Fibroblast of upper back skin (primary cell): ENCODE measurements at places on chromosomes 4 and X.

GRCh38 chr4:174524242-174524641 is 2.0 kb upstream of the HPGD start:
- DNase-seq, result no peak

GRCh38 chrX:43166874-43167273 is 388.9 kb upstream of the PPP1R2C start:
- DNase-seq, result no peak

GRCh38 chr4:4872314-4872903 is 12.9 kb downstream of the MSX1 start:
- no peak for DNase-seq

DNA sequence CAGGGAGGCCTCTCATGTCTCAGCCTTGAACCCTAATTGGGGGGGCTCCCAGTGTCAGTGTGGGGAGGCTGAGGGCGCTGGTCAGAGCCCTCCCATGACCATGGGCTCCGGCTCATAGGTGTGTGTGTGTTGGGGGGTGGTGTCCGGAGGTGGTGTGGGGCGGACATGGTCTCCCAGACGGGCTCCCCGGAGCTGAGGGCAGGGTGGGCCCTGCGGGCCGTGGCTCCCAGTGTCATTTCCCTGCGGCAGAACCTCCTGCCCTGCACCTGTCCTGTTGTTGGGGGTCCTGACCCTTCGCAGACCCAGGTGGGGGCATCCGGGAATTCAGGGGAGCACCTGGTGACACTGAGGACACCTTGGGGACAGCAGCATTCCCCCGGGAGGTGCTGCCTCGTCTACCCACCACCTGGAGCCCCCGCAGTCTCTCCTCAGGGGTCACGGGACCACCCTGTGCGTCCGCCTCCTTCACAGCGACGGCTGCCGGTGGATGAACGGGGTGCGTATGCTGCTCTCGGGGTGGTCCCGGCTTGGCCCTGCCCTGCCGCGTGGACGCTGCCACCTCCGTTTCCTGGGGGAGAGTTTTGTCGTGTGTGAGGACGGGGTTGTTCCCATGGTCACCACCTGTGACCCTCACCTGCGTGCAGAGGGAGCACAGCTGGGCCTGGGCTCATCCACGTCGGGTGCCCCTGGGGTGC is 14.5 kb upstream of the GTPBP6 start:
- DNase-seq, result no peak

- peak; percentile 73 for DNase-seq
Measured at GRCh38 chrX:103629318-103630170, 769 bp downstream of the TCEAL1 start.

- no peak for DNase-seq
Measured at GRCh38 chrX:153565996-153566580, 32.9 kb downstream of the CCNQ start.

GRCh38 chrX:53695946-53696549 is 9.5 kb upstream of the HUWE1 start:
- no peak for DNase-seq

DNA sequence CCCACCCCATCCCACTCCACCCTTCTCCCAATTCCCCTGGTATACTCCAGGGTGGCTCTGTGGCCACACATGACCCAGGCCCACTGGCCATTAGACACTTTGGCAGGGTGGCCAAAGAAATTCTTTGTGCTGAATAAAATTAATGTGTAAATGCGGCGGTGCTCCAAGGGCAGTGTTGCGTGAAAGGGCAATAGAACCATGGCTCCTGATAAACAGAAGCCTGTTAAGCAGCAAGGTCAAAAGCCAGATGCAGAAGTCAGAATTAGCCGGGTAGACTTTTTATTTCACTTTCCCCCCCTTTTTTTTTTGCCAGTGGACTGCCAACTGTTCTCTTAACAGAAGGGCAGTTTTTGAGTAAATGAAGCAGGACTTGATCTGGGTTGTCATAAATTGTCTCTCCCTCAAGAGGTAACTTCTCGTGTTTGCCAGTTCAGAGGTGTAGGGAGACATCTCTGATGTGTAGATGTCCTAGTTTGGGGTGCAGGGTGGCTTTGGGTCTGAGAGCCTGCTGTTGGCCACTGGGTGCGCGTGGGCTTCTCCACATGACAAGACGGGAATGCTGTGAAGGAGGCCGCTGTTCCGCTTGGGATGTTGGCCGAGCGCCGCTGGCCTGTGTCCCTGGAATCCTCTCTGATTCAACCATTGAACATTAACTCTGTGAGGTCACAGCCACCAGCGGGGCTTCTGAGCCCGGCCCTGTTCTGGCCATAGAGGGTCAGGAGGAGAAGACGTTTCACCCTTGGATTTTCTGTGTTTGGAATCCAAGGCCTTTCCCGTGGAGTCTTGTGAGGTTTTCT is 139.5 kb downstream of the TBL1X start:
- peak; percentile 16 for DNase-seq

- no peak for DNase-seq
Measured at GRCh38 chr4:52873191-52873590, 11.1 kb downstream of the RASL11B start.

DNA sequence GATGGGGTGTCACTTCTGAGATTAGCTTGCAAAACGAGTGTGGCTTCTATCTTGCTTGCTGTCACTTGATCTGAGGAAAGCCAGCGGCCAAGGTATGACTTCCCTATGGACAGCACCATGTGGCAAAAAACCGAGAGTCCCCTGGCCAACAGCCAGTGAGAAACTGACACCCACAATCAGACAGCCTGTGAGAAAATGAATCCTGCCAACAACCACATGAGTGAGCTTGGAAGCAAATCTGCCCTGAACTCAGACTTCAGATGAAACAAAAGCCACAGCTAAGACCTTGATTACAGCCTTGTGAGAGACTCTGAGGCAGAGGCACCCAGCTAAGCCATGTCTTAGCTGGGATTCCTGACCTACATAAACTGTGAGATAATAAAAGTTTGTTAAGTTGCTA is 45.5 kb downstream of the PPP1R2C start:
- peak; percentile 17 for DNase-seq

GRCh38 chr4:154983714-154984113 is 202.6 kb downstream of the RBM46 start:
- no peak for DNase-seq

GRCh38 chr4:7281691-7282665 is 89.6 kb downstream of the SORCS2 start:
- no peak for DNase-seq

GRCh38 chr4:66501997-66502396 is 831.7 kb upstream of the EPHA5 start:
- no peak for DNase-seq

DNA sequence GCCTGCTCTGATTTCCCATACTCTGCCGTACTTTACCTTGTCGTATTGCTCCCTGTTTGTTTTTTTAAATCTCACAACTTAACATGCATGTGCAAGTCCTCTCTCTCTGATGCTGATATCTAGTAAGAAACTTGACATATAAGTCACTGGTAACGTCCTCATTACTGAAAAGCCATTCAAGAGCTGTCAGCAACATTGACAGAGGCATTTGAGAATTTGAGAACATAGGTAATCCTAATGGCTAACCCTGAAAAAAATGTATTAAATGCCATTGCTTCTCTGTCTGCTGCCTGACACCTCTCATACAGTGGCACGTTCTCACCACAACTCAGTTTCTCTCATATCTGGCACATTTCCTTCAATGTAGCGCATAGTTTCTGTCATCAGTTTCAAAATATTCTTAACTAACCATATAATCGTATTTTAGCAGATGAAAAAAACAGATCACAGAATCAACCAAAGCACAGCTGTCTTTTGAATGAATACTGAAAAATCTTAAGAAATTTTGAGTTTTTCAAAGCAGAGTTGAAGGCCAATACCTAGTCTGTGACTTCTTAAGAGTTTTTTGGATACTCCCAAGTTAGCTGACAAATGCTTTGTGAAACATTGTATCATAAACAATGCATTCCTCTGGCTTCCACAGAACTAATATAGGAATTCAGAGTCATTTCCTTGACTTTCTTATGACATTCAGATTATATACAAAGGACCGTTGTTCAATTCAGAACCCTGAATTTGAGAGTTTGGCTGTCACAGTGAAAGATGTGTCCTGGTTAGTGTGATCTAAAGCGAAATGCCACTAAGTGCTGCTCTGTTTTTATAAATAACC is 996.4 kb downstream of the C4orf33 start:
- DNase-seq, result no peak

- DNase-seq, result peak; percentile 75
Measured at GRCh38 chr4:124708517-124709300, 3.8 kb downstream of the ANKRD50 start.

DNA sequence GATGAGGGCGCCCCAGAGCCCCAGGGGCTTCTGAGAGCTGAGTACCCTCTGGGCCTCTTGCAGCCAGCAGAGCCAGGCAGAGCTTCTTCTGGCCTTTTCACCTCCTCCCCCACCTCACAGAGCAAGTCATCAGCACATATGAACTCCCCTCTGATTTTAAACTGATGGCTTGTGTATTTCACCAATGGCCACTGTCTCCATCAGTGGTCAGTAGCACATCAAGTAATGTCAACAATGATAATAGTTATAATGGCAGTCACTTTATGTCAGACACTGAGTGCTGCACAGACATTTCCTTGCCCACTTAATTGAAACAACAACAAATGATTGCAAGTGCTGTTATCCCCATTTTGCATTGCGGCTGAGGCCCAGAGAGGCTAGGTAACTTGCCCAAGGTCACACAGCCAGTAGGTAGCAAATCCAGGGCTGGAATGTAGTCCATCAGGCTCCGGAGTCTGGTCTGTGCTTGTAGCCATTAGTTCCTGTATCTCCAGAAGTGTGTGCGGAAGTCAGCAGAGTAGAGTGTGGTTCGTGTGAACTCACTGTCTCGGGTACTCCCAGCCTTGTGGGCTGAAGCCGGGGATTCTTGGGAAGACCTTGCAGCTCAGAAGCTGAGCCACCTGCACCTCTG is 3.0 kb downstream of the ATP2B3 start:
- no peak for DNase-seq

DNA sequence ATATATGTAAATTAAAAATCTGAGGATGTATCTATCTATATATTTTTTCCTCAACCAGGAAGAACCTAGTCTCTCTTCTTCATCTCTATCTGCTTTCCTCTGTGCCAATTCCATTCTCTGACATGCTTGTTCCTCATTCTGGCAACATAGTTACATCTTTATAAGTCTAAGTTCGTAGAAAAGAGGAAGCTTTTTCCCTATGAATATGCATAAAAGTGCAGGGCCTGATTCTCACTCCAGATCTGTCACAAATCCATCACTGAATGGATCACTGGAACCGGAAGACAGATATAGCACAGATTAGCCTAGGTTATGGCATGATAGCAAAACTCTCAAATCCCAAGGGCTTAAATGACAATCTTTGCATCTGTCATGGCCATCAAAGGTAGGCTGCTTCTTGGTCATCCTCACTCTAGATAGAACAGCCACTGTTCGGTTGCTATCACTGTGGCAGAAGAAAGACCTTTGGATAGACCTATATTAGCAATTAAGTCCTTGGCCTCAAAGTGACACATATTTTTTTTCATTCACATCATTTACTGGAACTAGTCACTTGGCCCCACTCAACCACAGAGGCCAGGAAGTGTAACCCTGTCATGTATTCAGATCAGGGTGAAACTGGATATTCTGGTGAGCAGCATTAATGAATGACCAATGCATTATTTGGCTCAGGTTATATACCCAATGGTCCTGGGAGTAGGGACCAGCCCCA is 22.2 kb downstream of the DTHD1 start:
- no peak for DNase-seq

GRCh38 chrX:139825618-139826017 is 107.2 kb downstream of the ATP11C start:
- no peak for DNase-seq

- DNase-seq, result no peak
Measured at GRCh38 chr4:60575336-60575735, 624.8 kb upstream of the ADGRL3 start.

- no peak for DNase-seq
Measured at GRCh38 chr4:151792995-151793394, 32.2 kb upstream of the GATB start.

- no peak for DNase-seq
Measured at GRCh38 chr4:142473960-142474338, 372.2 kb downstream of the INPP4B start.

DNA sequence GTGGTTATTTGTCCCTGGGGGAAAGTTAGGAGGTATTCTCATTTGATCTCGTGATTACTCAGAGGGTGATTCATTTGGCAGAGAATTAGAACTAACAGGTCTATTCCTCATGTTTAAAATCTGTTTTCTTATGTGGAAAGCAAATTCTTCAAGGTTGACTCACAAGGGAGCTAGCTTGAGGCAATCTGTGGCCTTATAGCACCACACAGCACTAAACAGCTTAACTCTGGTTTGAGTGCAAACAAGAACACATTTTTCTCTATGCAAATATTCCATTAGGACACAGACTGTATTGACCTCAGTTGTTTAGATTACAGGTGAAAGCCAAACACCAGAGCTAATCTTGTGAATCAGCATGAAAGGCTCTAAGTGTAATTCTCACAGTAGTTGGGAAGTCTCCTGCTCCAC is 694.4 kb upstream of the POU3F4 start:
- peak; percentile 46 for DNase-seq

DNA sequence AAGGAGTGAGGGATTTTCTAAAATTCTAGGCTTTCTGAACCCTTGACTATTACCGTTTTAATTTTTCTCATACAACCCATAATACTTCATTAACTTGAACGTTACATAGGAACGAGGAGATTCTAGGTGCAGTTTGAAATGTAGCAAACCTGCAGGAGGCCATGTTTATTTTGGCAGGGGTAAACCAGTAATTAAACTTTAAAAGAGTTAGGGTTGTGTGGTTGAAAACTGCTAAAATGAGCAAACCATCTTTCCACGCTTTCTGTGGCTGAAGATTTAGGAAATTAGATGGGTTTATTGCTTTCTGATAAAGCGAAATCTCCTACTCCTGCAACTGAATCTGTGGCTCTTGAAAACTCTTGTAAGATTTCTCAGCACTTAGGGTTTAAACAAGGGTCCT is 1.7 kb downstream of the PHEX start:
- no peak for DNase-seq

DNA sequence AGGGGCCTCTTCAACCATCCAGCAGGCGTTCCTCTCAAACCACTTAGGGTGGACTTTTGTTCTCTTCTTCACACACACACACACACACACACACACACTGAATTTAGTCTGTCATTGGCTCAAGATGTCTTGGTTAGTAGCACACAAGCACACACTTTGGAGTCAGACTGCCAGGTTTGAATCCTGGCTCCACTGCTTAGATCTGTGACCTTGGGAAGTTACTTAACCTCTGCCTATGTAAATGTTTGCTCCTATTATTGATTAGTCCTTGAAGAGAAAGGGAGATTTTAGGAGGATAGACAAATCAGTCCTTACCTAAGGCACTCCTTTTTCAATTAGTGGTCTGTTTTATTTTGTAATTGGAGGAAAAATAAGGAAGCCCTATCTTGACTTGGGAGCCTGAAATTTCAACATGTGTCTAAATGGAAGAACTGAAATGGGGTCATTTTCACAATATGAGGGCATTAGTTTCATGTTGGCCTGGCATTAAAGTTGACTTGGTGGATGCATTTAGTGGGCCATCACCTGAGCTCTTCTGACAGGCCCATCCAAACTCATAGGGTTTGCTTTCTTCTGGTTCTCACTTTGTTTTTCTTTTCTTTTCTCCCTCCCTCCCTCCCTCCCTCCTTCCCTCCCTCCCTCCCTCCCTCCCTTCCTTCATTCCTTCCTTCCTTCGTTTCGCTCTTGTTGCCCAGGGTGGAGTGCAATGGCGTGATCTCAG is 13.3 kb upstream of the TMEM131L start:
- DNase-seq, result no peak

GRCh38 chr4:71832049-71832448 is 48.2 kb upstream of the GC start:
- DNase-seq, result no peak

GRCh38 chrX:40773809-40774208 is 38.5 kb upstream of the MED14 start:
- DNase-seq, result peak; percentile 18
